Stimulated activated CD4-positive, alpha-beta T cell treated with anti-CD3 and anti-CD28 coated beads, Interleukin-1b, Interleukin-23, amount 100 ng/mL, for 1 hour (primary cell): ENCODE measurements at places on chromosomes 5 and 9.

GRCh38 chr5:99441235-99441634 lies 512.4 kb upstream of the CHD1 start:
- DNase-seq, result no peak

GRCh38 chr9:89313842-89314241 lies 2.8 kb downstream of the CKS2 start:
- DNase-seq, result no peak

DNA sequence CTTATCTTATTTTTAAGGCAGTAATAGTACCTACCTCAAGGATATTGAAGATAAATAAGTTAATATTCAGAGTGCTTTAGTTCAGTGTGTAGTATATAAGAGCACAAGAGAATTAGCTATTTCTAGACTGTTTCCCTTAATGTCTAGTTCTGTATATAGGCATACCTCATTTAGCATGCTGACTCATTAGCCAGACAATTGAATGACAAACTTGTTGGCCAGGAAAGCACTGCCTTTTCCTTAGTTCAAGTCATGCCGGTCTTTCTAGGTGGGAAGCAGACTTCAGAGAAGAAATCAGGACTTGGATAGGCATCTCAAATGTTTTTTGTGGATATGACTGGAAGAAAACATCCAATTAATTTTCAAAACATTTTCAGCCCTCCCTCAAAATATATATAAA lies 3.2 kb upstream of the FBXO4 start:
- no peak for DNase-seq

GRCh38 chr5:156191547-156191946 lies 135.4 kb upstream of the SGCD start:
- DNase-seq, result no peak

DNA sequence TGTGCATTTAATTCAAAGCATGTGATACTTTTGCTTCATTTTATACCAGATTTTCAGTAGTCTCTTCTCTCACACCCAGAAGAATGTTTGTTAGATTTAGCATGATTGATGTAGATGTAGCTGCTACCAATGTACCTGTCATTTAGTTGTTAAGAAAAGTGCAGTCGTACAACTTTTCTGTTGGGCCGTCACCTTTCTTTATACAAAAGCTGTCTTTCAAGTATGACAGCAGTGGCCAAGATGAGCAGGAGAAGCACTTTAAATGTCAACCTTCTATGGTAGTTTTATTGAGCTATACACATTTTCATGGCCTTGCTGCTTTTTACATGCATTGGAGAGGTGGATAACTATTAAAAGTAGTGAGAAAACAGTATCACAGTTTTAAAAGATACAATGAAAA lies 77.7 kb upstream of the PTPRD start:
- DNase-seq, result no peak

DNA sequence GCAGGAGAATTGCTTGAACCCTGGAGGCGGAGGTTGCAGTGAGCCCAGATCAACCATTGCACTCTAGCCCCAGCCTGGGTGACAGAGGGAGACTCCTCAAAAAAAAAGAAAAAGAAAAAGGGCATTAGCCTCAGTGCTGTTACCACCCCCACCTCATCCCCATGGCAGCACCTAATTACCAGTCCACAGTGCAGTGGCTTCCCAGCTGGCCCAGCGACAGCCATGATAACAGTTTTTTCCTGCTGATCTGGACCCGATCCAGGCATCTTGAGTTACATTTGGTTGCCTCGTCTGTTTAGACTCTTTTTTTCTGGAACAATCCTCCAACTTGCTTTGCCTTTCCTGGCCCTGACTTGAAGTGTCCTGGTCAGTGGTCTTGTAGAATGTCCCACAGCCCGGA lies 24.4 kb downstream of the NCS1 start:
- DNase-seq, result no peak

- no peak for DNase-seq
Measured at GRCh38 chr5:82538339-82539034, 260.3 kb upstream of the RPS23 start.
